ENCODE measurements at places on chromosomes 1 and 21.
A peak's percentile ranks its signal among the peaks of the same experiment; 100 is the strongest.

DNA sequence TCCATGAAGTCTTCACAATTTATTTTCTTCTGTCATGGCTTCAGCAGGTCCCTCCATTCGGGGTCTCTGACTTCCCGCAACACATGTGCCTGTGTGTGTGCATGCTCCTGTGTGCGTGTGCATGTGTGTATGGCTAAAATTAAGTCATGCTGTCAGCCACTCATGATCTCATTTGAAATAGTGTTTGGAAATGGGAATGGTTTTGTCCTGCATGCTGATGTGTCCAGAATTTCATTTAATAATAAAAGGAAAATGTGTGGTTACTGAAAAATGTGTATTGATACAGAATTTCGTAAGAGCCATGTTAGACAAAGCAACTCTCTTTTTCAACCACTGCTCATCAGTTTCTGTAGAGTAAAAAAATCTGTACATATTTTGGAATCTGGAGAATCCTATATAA is 123.8 kb upstream of the PRDX6 start:
- no peak for ATAC-seq

DNA sequence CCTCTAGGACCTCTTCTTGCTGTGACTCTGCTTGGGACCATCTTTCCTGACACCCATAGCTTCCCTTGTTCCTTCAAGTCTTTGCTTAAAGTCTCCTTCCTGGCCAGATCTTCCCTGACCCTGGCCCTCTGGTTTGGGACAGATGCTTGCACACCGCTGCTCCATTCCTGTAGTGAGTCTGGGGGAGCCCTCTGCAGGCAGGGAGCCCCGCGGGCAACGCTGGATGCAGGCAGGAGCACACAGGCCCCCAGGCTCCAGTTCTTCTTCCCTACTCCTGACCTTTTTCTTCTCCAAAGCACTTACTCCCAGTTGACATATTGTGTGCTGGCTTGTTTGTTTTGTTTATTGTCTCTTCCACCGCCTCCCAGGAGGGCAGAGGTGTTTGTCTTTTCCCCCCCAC is 413.4 kb downstream of the CAMTA1 start:
- ATAC-seq: no peak

DNA sequence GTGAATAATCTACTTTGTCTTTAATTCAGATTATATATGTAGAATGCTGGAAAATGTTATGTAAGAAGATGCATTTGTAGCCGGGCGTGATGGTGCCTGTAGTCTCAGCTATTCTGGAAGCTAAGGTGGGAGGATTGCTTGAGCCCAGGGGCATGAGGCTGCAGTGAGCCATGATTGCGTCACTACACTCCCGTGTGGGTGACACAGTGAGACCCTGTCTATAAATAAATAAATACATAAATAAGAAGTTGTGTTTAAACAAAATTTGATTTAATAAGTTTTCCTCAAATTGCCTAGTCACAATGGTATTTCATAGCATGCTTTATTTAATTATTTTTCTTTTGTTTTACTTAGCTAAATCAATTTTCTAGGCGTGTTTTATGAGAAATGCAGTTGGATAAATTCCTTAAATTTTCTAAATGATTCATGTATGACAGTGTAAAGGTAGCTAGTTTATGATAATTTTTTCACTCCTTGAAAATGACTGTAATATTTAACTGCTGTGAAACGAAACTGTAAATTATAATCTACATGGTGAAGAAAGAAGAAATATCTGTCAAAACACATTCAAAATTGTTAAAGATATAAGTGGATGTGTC is 232.6 kb downstream of the SRGAP2C start:
- no peak for ATAC-seq

- no peak for ATAC-seq
These were observed 1693.4 kb downstream of the NCAM2 start for GRCh38 chr21:22691658-22692057.

GRCh38 chr1:203026031-203026665 is at the start of gene PPFIA4:
PPFIA4 (plus strand) TSS chr1:203026491; CDS start chr1:203039009, 12,518 bp downstream.
- ATAC-seq: peak; percentile 93

GRCh38 chr1:89606227-89606980 is 26.5 kb upstream of the LRRC8C start:
- peak; percentile 16 for ATAC-seq

- ATAC-seq: peak; percentile 18
These were observed 889 bp upstream of the TXLNA start for GRCh38 chr1:32178380-32179192.

DNA sequence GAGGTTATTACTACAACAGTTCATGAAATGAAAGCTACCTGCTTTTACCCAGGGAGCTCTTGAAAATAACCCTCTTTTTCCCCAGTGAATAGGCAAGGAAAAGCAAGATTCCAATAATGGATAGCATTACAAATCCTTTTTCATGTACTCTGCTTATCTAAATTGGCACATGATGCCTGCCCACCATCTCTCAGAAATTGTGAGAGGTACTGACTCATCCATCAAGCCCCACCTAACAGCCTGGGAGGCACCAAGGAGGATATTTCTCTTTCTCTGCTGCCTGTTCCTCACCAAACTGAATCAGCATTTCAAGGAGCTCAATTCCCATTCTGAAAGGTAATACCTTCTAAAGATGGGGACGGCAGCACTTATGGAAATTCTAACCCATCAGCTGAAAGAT is 34.4 kb downstream of the PALMD start:
- ATAC-seq: no peak

GRCh38 chr1:225348400-225348799 is 79.4 kb downstream of the LBR start:
- no peak for ATAC-seq

DNA sequence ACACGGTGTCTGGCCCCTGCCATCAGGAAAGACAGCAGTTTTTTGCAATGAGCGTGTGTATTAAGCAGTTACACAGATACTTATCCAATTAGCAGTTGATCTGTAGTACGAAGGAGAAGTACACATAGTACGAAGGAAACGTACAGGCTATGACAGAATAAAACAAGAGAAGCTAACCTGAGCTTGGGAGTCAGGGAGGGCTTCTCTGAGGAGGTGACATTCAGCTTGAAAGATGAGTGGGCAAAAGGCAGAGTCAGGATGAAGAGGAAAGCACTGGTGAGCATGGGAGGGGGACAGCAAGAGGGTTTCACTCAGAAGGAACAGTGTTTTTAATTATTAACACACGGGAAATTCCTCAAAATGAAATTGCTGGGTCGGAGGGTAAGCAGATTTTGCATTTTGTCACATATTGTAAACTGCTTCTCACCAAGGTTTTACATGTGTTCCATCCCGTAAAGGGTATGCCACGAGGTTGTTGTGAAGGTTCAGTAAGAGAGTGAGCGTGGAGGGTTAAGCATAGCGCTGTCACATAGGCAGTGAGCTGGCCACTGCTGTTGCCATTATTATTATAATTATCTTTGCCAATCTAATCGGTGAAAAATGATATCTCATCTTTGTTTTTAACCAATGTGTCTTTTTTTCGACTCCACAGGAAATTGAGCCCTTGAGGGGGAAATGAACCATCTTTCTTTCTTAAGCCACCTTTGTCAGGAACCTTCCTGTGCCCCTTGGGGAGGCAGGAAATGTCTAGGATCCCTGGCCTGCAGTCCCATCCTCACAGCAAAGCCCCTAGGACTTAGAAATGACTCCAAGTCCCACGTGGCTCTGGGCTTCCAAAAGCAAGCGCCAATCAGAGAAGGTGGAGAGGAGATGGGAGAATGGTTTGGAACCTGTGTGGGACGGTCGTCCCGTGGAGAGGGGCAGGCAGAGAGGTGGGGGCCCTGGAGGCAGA is 47.3 kb upstream of the POU3F1 start:
- no peak for ATAC-seq

DNA sequence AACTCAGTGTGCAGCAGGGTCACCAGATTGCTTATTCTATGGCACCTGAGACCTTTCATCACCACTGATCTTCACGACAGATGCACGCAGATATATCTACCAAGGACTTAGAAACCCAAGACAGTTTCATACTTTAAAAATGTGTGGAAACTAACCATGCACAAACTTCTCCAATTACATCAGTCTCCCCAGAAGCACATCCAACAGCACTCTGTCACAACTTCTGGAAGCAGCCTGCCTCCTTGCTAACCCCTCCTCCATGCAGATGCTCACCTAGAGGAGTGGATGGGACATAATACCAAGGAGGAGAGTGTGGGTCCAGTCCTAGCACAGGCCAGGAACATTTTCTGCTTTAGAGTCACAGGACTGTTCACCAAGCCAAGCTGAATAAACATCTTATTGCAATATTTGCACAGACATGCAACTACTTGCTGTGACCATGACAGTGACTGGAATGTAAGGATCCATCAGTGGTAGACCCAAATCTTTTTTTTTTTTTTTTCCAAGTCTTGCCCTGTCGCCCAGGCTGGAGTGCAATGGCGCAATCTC is 69.4 kb downstream of the HIVEP3 start:
- no peak for ATAC-seq

DNA sequence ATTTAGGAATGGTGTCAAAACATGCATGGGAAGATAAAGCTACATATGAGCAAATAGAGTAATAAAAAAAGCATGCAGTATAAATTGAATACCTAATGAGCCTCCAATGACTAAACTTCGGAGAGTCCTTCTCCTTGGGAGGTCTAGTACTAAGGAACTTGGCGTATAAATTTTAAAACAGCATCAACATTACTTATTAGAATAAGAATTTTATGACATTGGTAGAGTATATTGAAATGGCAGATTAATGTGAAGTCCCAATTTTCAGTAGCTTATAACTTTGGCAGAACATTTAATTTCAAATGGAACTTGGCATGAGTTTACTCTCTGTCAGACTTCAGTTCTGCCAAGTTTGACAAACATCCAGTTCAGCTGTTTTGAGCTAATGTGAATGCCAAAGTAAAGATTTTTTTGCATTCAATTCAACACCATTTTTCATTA is 104.7 kb upstream of the RGS18 start:
- no peak for ATAC-seq

GRCh38 chr21:29819675-29820326 is 120.0 kb downstream of the GRIK1 start:
- ATAC-seq: no peak

GRCh38 chr21:15222707-15223106 is 157.9 kb upstream of the NRIP1 start:
- peak; percentile 82 for ATAC-seq

GRCh38 chr1:205335692-205336091 is 14.1 kb upstream of the NUAK2 start:
- peak; percentile 86 for ATAC-seq

GRCh38 chr21:41766883-41767605 is at the start of gene RIPK4:
RIPK4 (minus strand) TSS chr21:41767052; CDS start chr21:41767041, 11 bp downstream.
- peak; percentile 79 for ATAC-seq

DNA sequence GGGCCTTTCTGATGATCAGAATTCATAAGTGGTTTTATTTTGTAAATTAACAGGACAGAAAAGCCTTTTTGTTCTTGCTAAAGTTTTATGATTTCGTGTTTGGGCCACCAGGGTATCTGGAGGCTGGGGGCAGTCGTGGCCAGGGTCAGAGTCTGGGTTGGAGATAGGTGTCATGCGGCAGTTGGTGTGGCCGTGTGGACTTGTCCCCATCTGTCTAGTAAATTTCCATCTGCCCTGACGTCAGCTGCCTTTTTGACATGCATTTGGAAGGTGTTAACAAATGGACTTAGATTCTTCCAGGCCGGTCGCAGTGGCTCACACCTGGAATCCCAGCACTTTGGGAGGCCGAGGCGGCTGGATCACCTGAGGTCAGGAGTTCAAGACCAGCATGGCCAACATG is 56.8 kb downstream of the SKI start:
- no peak for ATAC-seq

DNA sequence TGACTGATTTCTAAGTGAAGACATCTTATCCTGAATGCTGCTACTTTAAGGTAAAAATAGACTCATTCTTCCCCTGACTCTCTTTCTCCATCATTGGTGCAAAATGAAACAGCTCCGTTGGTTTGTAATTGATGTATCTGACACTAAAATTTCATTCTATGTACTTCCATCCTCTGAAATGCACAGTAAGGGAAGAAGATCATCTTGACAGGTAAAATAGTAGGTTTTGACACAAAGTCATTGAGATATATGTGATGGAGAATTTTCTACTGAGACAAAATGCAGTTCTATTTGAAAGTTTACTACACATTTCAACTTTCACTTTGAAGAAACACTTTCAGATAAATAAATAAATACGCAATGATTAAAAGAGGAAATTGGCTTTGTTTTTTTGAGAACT is 348.9 kb downstream of the SMYD3 start:
- no peak for ATAC-seq

GRCh38 chr1:94468708-94469107 is 50.5 kb downstream of the ABCD3 start:
- no peak for ATAC-seq

- ATAC-seq: no peak
These were observed 1.2 kb downstream of the PIK3C2B start for GRCh38 chr1:204493145-204493983.

DNA sequence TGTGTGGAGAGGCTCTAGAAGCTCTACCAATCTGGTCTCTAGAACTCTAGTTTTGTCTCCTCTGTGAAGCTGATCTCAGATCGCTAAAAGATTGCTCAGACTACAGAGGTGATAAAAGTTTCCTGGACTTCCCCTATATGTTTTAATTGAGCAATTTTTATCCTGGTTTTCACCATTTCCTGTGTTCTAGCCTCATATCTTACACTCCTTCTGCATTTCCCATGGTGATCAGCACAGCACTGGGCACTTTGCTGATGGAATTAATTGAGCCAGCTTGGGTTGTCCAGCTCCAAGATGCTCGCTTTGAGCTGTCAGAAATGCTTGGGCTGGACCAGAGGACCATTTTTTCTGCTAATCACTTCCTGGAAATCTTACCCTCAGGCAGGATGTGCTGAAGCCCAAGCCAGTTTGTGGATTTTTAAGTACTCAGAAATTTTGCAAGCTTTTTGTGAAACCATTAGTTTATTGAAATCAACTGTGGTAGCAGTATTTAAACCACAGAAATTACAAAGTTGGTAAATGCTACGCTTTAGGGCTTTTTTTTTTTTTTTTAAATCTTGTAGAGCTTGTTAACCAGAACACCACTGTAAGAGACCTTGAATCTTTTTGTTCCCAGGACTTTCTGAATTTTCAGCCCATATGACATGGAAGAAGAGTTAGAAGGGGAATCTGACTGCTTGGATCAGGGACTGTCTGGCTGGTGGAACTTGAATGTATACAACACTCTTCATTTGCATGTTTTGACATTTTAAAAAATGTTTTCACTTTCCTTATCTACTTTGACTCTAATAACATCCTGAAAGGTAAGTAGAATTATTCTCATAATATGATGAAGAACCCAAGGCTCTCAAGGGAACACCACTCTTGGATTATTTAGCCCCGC is 28.4 kb downstream of the CD48 start:
- ATAC-seq: peak; percentile 59

Measured in activated T-helper 17 cell treated with anti-CD3 and anti-CD28 coated beads, Interleukin-2, amount 50 U/mL, for 72 hours (primary cell).